ENCODE measurements at places on chromosomes 4 and X.

DNA sequence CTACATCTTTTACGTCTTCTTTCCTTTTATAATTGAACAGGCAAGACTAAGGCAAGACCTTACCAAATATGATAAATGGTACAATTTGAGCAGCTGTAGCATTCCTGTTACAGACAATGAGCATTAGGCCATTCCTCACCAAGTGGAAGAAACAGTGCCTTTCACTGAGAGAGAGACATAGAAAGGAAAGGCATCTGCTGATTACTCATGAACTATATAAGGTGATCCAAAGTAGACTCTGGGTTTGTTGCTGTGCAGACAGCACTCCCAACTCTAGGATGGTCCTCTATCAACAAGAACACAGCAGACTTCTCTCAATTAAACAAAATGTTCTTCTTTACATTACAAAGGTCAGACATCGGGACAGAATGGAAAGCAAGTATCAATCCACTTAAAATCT lies 91.9 kb downstream of the FAM13A start:
- DNase-seq: no peak

- no peak for DNase-seq
Observed at GRCh38 chr4:145061318-145061920, 36.6 kb downstream of the ANAPC10 start.

- DNase-seq: no peak
Observed at GRCh38 chrX:139720136-139720535, 12.2 kb upstream of the MCF2 start.

GRCh38 chr4:48899432-48899749 lies 7.2 kb downstream of the OCIAD2 start:
- no peak for DNase-seq

- DNase-seq: no peak
Observed at GRCh38 chr4:181157647-181158046, 1085.6 kb upstream of the TENM3 start.

GRCh38 chrX:39096599-39096998 lies 295.3 kb downstream of the MID1IP1 start:
- no peak for DNase-seq

- no peak for DNase-seq
Observed at GRCh38 chrX:319579-320125, 1.1 kb upstream of the GTPBP6 start.

DNA sequence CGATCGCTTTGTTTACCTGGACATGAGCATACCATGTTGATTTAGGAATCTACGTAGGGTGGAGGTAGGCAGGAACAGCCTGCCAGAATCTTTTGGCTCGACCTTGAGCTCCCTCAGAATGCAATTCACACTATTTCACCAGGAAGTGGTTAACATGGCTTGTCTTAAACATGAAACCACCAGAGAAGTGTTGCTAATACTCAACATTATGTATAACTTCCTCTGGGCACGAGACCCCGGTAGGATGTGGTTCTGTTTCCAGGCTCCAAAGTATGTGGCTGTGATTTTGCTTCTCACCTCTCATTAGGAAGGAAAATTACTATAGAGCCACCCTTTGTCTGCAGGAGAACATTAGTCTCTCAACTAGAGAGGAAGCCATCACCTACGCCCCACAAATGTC lies 59.0 kb upstream of the VCX3B start:
- no peak for DNase-seq

DNA sequence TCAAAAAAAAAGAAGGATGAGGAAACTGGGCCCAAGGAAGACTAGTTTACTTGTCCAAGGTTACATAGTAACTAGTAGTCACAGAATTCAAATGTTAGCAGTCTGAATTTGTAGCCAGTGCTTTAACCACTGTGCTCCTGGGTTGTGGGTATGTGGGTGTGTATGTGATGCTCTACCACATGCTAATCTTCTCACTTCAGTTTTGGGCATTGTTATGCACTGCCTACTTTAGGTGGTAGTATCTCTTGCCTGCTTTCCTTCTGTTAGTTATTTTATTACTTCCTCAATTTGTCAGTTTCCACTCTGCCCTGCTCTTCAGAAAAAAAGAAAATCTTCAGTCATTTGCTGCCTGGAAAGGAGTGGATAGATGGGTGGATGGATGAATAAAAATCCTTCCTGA lies 219.2 kb downstream of the RPA4 start:
- DNase-seq: no peak

DNA sequence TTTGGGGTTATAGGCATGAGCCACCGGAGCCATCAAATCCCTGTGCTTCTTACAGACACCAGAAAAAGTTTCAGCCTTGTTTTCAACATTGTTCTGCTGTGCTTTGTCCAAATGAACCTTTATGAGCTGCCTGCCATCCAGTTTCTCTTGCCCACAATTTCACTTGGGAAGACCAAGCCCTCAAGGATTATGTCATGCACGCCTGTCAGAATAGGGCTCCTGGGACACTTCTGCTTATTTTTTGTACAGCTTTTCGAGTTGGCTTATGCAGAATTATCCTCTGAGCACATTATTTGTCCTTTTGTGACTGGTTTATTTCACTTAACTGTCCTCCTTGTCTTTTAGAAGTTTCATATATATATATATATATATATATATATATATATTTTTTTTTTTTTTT lies 16.2 kb downstream of the UBE2K start:
- DNase-seq: no peak

- no peak for DNase-seq
Observed at GRCh38 chr4:2350982-2351381, 67.5 kb downstream of the ZFYVE28 start.

DNA sequence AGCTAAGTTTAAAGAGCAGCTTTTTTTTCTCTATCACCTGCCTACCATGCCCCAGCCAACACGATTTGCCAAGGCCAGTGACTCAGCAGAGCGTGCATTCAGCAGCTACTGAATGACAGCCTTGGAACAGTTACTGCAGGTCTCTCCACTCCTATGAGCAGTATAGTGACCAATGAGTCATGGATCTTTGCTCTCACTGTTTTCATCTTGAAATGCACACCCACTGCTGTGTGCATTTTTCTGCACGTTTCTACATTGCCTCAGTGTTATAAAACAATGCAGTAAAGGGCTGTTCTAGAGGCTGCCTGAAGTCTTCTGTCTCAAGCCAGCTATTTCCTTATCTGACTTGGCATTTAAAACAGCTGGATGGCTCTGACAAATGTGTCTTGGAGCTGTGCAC lies 66.0 kb upstream of the C4orf54 start:
- DNase-seq: no peak

DNA sequence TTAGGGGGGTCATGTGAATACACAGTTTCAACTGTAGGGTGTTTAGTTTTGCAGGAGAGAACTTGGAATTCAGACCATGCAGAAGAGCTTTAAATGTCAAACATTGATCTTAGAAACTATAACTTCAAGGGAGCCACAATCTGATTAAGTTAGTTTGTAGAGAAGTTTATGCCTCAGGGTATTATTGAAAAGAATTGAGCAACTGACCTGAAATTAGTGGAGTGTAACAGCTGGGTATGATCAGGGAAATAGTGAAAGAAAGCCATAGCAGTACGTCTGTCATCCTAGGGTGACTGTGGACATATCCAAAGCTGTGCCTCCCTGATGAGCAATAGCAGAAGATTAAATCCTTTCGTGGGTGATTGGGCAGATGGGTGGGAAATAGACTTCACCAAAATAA lies 63.8 kb downstream of the FAM47B start:
- DNase-seq: no peak

- no peak for DNase-seq
Observed at GRCh38 chrX:19735244-19735643, 152.2 kb downstream of the SH3KBP1 start.

- no peak for DNase-seq
Observed at GRCh38 chr4:146495269-146495668, 26.5 kb downstream of the SLC10A7 start.

- DNase-seq: no peak
Observed at GRCh38 chrX:85907316-85907715, 140.0 kb downstream of the CHM start.

- no peak for DNase-seq
Observed at GRCh38 chr4:87838890-87839591, 6.3 kb downstream of the MEPE start.

DNA sequence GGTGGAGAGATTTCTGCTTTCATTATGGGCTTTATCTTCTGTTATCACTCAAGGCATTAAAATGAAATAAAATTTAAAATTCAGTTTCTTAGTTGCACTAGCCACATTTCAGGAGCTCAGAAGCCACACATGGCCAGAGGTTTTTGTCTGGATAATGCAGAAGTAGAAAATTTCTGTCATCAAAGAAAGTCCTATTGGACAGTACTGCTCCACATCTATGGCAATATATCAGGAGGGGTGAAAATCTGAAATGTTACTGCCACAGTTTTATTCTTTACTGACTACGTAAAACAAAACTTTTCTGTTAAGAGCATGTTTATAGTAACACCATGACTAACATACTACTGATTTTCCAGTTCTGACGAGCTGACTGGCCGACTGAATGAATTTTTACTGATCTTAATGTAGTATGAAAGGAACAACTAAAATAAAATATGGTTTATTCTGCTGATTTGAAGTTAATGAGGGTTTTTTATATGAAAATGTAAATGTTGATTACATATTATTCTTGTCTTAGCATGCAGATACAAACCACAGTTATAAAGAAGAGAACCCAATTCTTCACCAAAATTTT lies 264.0 kb upstream of the HAND2 start:
- no peak for DNase-seq

GRCh38 chr4:152488246-152488645 lies 47.6 kb downstream of the FBXW7 start:
- DNase-seq: no peak

DNA sequence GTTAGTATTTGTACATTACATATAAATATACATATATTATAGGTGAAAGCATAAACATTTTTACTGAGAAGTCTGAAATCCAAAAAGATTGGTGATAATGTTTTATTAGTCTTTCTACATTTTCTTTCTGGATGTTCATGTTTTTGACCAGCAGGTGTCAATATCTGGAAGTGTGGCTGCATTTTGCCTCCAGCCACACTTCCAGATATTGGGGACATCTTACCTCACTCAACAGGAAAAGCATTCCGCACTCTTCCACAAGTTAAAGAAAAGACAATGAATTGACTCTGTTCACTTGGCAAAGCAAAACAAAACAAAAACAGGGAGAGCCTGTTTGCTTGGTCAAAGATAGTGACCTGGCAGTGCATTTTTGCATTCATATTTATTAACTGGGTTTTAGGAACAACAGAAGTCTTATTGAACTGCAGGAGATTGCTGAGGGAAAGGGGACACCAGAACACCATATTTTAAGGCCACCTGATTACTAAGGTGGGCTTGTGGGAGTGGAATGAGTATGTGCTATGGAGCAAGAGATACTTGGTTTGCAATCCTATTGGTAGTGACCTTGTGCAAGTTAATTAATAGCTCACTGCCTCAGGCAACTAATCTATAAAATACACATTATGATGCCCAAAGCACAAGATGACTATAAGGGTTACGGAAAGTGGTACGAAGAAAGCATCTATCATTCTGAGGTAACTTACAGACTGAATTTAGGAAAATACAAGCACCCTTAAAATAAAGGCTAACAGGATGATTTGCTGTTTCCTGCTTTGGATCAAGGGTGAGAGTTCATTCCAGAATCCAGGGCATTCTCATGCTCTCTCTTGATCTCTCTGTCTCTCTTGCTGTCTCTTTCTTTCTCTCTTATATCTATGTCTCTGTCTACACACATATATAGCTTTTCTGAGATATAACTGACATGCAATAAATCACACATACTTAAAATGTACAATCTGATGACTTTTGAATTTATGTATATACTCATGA lies 389.9 kb upstream of the EMCN start:
- DNase-seq: no peak

DNA sequence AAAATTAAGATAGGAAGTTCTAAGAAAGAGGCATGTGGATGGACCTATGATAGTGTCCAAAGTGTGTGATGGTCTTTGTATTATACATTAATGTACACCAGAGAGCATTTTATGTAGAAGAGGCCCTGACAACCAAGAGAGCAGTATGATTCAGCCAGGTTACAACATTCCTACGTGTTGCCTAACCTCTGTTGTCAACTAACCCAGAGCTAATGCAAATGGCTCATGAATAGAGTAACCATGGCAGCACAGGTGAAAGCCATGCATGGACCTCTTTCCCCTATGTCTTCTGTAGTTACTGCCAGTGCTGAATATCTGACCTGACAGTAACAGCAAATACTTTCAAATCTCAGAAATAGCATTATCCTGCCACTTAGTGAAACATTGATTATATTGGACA lies 255.6 kb downstream of the NDST4 start:
- DNase-seq: no peak

DNA sequence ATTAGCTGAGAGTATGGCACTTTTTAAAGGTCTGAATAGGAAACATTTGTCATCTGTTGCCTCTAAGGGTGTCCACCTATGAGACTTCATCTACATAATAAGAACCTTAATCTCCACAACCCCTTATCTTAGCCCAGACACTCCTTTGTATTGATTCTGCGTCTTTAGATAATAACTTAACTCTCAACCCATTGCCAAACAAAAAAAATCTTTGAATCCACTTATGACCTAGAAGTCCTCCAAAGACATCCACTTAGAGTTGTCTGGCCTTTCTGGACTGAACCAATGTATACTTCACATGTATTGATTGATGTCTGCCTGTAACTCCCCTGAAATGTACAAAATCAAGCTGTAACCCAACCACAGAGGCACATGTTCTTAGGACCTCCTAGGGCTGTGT lies 66.0 kb upstream of the CHRNA9 start:
- no peak for DNase-seq

GRCh38 chr4:76447393-76447851 lies 12.4 kb downstream of the SHROOM3 start:
- no peak for DNase-seq

- DNase-seq: no peak
Observed at GRCh38 chr4:189202869-189203271, 737.8 kb upstream of the FRG1 start.

DNA sequence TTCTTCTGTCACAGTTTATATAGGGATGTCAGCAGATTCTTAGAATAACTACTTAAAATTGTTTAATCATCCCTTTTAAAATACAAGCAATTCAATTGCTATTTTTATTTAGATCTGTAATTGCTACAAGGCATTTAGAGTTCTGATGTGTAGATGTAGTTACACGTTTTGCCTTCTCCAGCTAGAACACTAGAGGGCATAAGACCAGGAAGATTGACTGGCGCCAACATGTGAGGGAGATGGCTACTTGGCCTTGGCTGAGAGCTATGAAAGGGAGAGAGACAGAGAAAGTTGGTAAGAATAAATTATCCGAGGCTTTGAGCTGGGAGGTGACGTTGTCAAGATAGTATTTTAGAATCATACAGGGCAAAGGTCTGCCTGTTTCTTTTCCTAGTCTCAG lies 563.7 kb upstream of the PRKX start:
- no peak for DNase-seq

DNA sequence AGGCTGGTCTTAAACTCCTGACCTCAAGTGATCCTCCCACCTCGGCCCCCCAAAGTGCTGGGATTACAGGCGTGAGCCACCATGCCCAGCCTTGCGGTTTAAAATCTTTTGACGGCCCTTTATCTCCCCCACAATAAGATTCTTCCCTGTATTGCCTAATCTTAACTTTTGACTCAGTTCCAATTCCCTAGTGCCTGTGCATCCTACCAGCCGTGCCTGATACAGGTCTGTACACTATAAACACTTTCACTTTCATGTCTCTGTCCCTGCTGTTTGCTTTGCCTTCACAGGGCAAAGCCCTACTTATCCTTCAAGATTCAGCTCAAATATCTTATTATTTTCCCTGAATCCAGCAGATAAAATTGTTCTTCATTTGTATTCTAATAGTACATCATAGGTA lies 74.6 kb downstream of the WDR44 start:
- DNase-seq: no peak
